Cerebellar cortex (tissue), 1 donor: ENCODE measurements at places on chromosomes 4 and X.

DNA sequence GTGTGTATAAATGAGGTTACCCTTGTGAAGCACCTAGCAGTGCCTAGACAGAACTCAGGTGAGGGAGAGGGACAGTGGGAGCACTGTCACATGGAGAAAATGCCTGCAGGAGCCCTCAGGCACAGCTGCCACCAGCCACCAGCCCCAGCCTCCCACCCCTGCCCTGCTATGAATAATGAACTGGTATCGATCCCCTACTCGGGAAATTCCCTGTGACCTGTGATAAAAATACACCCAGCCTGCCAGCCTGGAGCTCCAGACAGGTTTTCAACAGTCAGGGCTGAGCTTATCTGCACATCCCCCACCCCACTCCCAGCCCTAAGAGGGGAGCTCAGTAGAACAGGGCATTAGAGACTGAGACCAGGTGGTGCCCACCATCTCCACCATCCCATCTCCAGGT, 159.6 kb upstream of the PJA1 start:
- DNase-seq, result no peak

DNA sequence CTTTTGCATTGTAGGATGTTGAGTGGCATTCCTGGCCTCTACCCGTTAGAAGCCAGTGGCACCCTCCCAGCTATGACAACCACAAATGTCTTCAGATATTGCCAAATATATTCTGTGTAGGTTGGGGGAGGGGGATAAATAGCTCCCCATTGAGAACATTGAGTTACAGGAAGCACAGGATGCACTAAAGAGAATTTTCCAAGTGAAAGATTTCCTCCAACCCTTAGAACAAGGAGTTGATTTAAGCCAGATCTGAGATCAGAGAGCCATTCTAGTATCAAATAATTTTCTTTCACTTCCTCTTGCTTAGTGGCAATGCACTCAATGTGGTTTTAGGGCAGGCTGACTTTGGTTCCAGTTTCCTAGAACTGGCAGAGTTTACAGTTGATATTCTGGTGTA, 436.6 kb downstream of the C4orf33 start:
- DNase-seq, result no peak

DNA sequence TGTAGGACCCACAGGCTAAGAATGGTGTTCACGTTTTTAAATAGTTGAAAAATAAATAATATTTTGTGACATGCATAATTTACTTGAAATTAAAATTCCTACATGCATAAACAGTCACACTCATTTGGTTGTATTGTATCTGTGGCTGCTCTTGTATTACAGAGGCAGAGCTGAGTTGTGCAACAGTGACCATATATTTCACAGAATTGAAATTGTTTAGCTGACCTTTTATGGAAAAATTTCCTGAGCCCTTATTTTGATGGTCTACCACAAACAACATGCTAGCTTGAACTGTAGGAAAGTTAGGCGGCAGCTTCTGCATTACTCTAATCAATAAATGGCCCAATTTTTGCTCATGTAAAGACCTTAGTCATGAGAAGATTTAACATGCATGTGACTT, 633.4 kb upstream of the AADAT start:
- DNase-seq, result no peak

DNA sequence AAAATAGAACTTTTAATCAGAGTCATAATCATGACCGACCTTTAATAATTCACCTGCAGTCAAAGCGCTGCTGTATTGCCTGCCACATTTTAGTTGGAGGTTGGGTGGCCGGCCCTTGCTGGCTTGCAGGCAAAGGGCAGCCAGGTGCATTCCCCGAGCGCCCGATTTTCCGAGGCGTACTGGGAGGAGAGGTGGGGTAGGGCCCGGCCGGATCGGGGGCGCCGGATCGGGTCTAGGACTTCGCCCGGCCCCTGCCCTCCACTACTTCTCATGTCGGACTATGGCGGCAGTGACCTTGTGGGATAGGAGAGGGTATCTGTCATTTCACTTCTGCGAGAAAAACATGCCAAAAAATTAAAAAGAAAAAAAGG, 2.5 kb upstream of the RS1 start:
- DNase-seq, result no peak

GRCh38 chrX:75623535-75623934, 100.7 kb upstream of the ZDHHC15 start:
- no peak for DNase-seq

- DNase-seq, result no peak
Observed at GRCh38 chr4:56130606-56131155, 181.9 kb downstream of the CEP135 start.

- DNase-seq, result no peak
Observed at GRCh38 chr4:53371049-53371448, 5.2 kb upstream of the SCFD2 start.

DNA sequence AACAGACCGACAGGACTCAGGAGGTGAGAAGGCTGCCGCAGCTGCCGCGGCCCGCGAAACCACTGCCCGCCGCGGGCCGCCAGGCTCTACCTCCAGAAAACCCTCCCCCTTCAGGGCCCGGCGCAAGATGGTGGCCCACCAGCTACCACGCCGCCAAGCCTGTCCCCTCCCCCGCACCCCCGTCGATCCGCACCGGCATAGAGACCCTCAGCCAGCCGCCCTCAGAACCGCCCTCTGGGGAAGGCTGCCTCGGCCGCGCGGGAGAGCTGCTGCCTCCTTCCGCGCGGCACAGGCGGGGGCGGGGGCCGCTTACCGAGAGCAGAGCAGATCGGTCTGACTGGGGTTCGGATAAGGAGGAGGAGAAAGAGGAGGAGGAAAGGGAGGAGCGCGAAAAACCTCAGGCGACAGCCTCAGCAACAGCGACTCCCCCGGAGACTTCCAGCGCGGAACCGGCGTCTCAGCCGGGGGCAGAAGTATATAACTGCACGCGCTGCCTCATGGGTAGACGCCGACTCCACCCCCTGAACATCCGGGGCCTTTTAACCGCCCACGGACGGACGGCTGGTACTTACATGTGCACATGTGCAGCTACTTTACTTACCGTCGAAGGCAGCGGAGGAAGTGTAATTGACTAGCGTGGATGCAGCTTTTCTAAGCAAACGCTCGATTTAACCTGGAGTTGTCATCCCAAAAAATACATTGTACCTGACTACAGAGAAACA, at the start of gene ZNF280C:
ZNF280C (minus strand) TSS at position 451 of the 722 bp plus-strand sequence. CDS start 8,450 bp downstream, outside the sequence.
- peak; percentile 84 for DNase-seq

DNA sequence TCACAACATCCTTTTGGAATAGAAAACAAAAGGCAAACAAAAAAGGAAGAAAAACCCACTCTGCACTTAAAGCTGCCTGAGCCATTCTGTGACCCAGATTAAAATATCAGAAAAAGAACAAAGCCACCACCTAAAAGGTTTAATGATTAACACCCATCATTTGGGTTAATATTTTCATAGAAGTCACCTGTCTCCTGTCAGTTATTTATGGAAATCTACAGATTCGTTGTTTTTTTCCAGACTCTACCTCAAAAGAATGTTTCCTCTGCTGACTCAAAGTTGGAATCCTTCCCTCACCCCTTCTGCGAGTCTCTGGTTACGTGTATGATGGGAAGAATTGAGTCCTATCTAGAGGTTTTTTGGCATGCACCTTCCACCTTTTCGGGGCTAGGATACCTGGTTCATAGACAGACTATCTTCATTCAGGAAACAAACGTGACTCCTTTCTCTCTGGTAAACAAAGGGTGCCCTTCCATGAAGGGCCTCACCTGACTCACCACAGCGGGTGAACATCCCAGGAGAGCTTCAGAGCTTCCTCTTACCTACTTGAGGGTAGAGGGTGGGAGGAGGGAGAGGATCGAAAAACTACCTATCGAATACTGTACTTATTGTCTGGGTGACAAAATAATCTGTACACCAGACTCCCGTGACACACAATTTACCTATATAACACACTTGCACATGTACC, 19.6 kb upstream of the CA5B start:
- no peak for DNase-seq

DNA sequence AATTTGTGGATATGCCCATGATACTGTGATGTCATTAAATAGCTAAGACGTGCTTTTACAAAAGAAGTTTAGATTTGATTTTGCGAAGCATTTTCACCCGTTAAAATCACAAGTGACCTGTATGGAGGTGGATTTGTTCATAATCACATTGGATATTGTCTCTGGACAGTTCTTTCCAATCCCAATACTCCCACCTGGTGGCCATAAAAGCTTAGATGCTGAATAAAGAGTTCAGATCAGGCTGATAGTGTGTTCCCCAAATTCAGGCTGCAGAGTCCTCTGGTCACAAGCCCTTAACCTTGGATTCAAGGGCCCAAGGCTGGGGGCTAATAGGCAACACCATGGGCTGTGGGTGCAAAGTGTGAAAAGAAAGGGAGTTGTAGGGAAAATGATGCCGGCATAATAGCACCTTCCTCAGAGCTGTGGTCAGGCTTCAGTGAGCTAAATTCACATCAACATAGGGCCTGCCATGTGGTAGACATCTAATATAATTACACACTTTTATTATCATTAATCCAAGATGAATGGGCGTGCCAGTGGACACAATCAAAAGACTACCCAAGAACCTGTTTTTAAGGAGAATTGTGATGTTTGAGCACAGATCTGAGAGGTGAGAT, 28.1 kb downstream of the SMIM43 start:
- DNase-seq, result peak; percentile 37

DNA sequence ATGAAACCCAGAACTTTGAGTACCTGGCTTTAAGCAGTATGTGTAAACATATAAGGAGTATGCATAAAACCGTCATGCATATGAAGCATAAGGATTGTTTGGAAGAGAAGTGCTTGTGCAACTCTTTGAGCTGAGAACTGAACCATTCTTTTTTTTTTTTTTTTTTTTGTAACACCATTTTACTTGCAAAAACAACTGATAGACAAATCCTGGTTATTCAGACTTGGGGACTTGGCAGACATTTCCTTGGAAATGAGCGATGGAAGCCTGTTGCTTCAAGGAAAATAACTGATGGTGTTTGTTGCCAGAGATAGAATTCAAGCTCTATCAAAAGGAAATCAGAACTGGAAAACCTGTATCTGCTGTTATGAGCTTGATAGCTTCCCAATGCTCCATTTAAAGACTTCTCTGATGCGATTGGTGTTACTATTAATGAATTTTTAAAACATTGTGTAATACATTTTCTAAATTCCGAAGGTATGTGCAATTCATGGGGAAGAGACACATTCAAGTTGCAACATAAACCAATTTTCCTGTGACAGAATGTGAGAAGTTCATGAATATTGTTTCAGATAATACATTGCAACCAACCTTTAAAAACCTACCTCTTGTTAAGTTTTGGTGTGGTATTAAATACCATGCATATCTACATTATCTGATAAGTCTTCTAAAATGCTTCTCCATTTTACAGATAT, 47.0 kb upstream of the FAT1 start:
- peak; percentile 6 for DNase-seq

DNA sequence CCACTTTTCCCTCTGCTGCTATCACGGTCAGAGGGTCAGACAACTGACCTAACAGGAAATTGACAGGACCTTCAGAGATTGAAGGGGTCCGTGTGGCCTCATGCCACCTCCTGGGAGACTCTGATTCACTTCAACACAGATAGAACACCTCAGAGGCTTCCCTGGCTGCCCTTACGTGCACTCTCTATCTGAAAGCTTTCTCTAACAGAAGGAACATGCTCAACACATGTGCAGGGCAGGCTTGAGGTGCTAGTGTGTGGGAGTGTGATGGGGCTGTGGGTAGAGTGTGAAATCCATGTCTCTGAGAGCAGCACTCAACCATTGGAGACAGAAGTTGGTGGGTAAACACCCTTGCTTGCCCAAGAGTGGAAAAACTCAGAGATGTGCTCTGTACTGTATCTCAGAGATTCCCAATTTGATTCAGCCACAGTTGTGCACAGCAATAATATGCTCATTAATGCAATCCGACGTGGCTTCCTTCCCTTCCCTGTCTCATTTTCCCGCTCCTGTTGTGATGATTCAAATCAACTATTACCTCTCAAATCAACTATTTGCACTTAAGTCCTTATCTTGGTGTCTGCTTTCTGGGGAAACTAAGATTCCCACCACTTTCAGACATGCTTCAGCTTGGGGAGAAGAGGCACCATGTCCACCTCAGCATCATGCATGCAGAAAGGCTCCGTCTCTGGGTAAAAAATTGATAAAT, 62.0 kb upstream of the MAGEB2 start:
- no peak for DNase-seq

DNA sequence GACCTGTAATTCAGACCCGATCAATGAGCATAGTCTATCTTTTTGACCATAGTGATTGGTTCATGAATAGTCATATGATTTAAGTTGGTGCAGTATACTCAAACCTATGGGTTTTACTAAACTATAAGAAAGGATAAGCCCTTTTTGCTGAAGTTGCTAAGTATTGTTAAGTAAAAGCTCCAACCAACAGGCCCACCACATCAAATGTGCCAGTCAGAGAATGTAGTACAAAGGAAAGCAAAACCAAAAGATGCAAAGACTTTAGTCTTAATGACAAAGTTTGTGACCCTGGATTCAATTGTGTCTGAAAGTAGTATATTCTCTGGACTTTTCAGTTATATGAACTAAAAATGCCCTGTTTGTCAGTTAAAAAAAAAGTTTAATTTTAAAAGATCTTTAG, 208.1 kb upstream of the TET2 start:
- no peak for DNase-seq

- peak; percentile 38 for DNase-seq
Observed at GRCh38 chrX:136694431-136695087, 46.6 kb downstream of the CD40LG start.

GRCh38 chrX:31036895-31037294, 34.9 kb downstream of the FTHL17 start:
- peak; percentile 36 for DNase-seq

DNA sequence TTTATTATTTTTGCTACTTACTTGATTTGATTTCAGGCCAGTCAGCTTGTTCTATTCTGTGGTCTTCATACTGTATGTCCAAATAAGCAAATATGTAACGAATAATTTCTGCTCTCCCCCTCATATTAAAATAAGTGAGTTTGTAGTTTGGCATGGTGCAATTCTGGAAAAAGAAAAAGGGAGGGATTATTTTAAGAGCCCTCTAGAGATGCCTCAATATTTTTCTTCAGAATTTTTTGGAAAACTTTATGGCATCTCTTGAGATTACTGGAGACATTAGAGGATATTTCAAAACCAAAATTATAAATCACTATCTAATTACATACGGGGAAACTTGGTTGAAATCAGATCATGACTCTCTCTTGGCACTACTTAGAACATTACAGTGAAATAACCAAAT, 8.2 kb downstream of the HPGDS start:
- no peak for DNase-seq

DNA sequence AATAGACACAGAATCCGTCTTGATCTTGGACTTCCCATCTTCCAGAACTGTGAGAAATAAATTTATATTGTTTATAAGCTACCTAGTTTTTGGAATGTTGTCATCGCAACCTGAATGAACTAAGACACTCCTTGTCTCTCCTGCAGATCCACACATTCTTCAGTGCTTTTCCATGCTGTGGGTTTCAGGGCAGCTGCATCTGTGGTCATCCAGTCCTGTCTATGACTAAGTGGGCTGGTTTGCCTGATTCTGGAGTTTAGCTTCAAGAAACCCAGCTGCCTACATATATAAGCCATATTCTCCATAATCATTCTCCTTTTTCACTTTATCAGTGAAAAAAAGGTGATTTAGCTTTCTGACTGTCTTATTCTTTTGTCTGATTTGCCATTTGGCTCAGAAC, 170.3 kb upstream of the KIT start:
- no peak for DNase-seq

GRCh38 chr4:32169841-32170240, 1449.7 kb downstream of the PCDH7 start:
- no peak for DNase-seq

- no peak for DNase-seq
Observed at GRCh38 chr4:37970702-37971101, 10.5 kb downstream of the PTTG2 start.

GRCh38 chr4:79598801-79599200, 190.8 kb upstream of the GK2 start:
- DNase-seq, result peak; percentile 74

- DNase-seq, result no peak
Observed at GRCh38 chr4:100299046-100299840, 109.0 kb upstream of the DDIT4L start.
